ENCODE measurements at places on chromosomes 7 and 10.

DNA sequence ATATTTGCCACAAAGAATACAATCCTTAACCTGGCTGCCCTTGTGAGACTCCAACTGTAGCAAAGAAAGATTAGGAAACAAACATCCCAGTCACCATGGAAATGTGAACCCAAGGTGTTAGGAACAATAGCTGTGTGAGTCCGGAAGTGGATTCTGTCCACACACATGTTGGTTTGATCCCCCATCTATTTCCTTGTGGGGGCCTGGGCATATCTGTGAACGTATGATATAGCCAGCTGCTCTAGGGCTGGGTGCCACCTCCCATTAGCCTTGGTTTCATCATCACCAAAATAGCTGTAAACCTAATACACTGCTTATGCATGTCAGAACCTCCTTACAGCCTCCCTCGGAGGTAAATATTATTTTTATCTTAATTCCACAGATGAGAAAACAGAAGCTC, 26.4 kb downstream of the GRK5 start:
- no peak for DNase-seq

DNA sequence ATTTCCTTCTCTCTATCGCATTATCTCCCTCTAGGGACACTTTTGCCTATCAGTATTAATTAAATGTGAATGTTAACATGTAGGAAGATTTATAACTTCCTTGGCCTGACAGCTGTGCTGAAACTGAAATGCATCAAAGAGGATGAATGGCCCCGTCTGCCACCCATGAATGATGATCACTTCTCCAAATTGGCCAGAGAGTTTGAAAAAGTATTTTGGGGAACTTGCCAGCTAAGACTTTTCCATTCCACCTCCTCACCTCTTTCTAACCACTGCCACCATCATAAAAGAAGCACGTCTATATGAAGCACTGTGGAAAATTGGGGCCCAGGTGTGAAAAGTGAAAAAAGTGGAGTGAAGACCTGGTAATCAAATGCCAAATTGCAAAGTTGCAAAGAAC, 25.4 kb upstream of the ST8SIA6 start:
- DNase-seq, result no peak

- DNase-seq, result no peak
These were observed 352.3 kb upstream of the PODXL start for GRCh38 chr7:131908714-131909113.

- no peak for DNase-seq
These were observed 563.0 kb upstream of the SEMA3D start for GRCh38 chr7:85749696-85750453.

DNA sequence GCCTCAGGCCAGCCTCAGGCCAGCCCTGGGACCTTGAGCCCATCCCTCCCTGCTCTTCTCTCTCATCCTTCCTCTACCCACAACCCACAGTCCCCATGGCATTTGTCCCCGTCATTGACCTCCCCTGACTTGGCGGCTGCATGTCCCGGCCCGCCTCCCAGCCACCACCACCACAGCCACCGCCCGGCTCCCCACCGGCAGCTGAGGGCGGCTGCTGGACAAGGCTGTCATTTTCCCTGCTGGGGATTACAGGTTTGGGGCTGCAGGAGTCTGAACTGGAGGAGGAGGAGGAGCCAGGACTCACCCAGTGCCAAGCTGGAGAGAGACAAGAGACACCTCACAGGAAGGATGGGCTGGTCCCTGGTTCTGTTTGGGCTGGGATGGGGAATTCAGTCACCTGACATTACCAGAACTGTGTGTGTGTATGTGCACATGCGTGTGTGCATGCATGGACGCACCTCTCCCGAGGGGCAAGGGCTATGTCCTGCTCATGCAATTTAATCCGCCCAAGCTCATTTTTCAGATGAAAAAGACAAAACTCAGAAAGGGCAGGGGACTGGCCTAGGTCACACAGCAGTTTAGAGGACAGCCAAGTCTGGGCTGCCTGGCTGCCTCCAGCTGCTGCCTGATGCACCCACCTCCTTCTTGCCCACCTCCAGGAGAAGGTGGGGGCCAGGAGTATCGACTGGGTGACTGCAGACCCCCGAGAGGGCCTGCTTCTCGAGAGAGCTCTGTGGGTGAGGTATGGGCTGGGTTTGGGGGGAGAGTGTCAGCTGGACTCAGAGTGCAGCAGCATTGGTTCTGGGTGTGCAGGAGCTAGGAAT, 113.1 kb downstream of the ZMIZ1 start:
- no peak for DNase-seq

DNA sequence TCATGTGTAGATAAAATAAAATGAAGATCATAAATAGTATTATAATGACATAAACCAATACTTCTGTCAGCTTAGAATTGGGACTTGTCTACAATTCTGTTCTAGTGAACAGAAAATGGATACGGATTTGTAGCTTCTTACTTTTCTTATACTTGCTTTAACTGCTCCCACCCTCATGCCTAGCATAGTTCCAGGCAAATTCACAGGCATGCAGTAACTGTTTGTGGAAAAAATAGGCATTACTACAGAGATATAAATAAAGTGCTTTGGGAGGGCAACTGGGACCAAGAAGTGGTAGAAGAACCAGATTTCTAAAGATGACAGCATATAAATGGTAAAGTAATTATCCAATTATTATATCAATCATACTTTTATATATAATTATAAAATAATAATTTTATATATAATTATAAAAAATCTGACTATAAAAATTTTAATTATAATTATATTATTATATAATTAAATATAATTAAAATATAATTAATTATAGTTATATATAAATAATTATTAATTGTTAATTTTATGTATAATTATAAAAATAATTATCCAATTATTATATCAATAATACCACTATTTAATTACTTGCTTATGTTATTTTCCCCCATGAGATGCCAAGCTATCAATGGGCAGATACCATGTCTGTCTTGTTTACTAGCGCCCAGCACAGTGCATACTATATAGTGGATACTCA, 144.1 kb downstream of the NOC3L start:
- DNase-seq, result no peak

DNA sequence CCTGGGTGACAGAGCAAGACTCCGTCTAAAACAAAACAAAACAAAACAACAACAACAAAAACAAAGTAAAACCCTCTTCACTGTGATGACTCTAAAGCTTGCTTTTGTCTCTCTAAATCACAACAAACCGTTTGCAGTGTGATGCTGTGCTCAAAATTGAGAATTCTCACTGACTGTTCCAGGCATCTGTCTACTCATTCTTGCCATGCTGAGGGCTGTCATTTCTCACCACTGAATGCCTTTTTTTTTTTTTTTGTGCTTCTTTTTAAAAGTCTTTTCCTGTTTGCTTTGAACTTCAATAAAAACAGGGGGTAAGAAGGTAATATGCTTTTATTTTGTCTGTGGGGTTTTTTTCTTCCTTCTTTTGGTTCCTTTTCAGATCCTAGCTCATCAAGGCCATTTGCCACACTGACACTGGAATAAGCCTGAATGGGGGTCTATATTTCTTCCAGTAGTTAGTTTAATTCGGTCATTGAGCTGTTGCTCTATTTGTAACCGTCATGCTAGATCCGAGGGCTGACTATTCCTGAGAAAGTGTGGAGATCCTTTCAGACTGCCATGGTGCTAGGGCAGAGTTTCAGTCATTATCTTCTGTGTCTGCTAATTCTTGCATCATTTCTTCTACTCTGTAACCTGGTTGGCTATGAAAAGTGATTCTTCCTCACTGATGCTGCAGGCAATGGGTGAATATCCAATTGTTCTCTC, 10.6 kb downstream of the FAS start:
- no peak for DNase-seq

DNA sequence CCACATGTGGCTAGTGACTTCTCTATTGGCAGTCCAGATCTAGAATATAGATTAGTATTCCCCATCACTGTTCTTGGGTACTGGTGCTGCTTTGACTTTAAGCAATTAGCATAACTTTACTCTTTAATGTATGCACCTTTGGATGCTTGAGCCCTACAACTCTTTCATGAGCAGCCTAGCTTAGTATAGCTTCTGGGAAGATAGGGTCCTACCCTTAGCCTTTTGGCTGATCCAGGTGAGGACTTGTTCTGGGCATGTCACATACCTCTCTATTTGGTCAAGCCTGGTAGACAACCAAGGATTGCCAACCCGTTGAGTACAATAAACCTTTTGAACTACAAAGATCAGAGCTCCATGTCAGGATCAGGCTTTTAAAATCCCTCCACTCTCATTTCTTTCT, 17.7 kb downstream of the PCGF5 start:
- no peak for DNase-seq

DNA sequence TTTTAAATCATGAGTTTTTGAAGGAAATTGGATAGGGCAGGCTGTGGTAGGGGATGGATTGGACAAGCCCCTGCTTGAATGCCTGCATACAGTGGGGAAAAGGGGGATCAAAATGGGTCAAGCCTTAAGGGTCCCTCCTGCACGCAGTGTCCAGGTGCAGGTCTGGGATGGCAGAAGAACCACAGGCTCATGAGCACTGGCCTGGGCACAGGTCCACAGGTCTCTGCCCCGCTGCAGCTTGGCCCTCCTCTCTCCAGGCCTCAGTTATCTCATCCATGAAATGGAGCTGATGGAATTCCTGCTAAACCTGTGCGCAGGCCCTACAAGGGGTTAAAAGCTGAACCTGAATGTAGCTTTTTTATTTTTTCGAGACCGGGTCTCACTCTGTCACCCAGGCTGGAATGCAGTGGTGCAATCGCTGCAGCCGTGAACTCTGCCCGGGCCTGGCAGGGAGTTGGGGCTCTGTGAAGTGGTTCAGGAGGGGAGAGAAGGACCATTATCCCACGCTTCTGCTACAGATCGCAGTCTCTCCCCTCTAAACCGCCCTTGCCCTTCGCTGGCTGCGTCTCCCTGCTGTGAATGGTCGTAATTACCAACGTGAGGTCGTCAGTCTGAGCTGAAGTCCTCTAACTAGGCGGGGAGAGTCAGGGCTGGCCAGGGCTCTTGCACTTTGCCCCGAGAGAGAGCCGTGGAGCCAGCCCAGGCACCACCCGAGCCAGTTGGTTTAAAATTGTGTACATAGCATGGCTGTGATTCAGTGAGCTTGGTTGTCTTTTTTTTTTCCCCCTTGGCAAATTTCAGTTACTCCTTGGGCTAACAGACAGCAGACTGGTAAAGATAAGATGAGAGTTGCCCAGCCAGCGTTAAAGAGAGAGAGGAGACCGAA, 77.5 kb upstream of the GTF2I start:
- no peak for DNase-seq

DNA sequence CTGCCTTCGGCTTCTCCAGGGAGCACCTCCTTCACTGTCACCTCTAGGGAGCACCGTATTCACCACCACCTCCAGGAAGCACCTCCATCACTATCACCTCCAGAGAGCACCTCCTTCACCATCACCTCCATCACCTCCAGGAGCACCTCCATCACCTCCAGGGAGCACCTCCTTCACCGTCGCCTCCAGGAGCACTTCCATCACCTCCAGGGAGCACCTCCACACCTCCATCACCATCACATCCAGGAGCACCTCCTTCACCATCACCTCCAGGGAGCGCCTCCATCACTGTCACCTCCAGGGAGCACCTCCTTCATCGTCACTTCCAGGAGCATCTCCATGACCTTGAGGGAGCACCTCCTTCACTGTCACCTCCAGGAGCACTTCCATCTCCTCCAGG, 102.3 kb downstream of the DNAJB6 start:
- no peak for DNase-seq

All from NCI-H187 treated with DMSO at 0.1 percent for 48 hours (cell line).